Activated naive CD4-positive, alpha-beta T cell treated with anti-CD3 and anti-CD28 coated beads, Interleukin-2, amount 50 U/mL, for 16 hours (primary cell): ENCODE measurements at places on chromosomes 5 and 9.

DNA sequence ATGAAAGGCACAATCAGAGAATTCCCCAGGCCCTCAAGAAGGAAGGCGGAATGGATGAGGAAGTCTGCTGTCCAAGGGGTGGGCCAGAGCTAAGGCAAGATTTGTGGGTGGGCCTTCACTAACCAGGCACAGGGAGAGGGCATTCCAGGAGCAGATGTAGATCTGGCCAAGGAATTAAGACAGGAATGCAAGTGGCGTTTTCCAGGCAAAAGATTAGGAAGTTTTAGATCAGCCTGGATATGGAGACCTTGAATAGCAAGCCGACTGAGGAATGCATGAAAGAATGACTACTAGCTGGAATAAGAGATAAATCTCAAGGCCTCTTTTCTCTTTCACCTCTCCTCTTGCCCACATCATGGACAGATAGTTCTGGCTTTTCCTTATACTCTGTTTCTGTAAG is 68.5 kb downstream of the GHR start:
- no peak for DNase-seq

DNA sequence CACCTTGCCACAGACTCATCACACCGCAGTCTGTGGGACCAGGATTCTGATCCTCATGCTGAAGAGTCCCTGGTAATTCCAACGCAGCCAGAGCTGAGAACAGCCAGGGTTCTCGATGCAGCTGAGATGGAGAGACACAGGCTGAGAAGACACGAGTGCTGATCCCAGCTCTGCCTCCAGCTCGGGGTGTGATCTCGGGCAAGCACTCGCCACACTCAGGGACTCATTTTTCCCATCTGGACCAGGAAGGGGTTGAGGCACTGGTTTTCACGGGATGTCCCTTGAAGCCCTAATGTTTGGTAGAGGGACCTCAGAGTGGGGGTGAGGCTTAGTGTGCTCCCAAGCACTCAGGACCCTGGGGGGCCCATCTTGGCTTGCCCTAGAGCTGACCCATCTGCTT is 200.4 kb downstream of the CDK5RAP2 start:
- no peak for DNase-seq

DNA sequence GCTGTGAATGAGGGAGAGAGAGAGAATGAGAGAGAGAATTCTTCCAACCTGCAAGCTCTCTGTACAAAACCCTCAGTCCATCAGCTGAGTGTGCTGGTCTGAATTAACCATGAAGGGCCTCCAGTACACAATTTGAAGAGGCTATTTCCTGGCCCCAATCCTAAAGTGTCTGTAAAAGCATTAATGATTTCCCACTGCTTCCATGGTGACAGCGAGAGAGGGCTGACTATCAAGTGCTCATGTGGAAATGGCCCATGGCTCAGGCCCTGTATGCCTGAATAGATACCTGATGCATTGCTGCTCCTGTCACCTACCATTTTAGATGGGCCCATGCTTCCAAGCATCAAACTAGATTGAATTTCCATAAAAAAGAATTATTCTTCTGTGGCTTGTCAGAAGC is 592.4 kb downstream of the KIF4B start:
- DNase-seq = no peak

GRCh38 chr9:98902925-98903324 is 40.8 kb upstream of the COL15A1 start:
- DNase-seq = no peak

- DNase-seq = no peak
These were observed 103.8 kb upstream of the PTGER4 start for GRCh38 chr5:40575921-40576320.

DNA sequence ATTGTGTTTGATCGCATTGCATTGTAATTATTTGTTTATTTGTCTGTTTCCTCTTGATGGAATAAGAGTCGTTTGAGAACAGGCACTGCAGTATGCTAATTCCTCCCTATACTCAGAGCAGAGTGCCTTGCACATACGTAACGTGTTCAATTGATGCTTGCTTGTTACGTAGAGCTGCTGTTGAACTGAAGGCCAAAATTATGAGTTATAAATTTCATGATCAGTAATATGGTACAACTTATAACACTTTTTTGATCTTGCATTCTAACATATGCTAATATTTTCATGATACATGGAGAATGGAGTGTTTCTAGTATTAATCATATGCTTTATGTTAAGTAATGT is 26.5 kb upstream of the LIFR start:
- no peak for DNase-seq

GRCh38 chr5:16733331-16734006 is 116.7 kb upstream of the RETREG1 start:
- no peak for DNase-seq

DNA sequence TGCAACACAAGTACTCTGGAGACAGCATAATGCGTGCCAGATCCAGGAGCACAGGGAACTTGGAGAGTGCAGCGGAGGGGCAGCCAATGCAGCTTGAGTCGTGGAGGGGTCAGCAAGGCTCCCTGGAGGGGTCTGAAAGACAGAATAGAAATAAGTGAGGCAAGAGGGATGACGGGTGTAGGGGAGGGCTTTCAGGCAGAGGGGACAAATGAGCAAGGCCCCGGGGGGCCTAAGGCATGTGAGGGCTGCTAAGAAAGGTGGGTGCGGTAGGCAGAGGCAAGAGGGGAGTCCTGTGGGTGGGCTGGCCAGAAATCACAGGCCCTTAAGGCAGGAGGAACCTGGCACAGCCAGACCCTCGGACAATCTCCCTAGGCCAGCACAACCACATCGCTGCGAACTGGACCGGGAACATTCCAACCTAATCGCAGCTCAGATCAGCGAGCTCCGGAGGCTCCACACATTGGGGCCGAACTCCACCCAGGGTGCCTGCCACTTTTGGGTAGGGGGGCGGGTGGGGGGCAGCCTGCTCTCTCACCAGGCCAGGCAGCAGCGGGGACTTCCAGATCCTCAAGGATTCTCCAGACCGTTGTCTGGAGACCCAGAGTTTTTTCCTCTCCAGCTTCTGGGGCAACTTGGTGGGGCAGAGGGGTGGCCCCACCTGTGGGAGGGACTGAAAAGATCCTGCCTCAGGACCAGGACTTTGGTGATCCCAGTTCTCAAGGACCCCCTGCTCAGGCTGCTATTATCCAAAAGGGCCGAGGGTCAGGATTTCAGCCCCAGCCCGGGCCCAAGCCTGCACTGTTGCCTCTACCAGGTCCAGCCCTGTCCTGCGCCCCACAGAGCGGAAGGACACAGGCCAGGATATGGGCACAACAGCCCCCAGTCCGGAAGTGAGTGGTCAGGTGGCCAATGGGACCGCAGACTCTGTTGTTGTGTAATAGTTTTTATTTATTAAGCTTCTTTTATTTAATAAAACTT is 22.7 kb upstream of the CYSTM1 start:
- no peak for DNase-seq

- no peak for DNase-seq
These were observed 48.3 kb upstream of the SPATA31E1 start for GRCh38 chr9:87834357-87834756.

GRCh38 chr5:168186289-168187074 is 105.0 kb upstream of the WWC1 start:
- DNase-seq = no peak

GRCh38 chr5:171444582-171444981 is 25.1 kb downstream of the FGF18 start:
- no peak for DNase-seq

- DNase-seq = no peak
These were observed 540.6 kb downstream of the EBF1 start for GRCh38 chr5:158559066-158559465.

DNA sequence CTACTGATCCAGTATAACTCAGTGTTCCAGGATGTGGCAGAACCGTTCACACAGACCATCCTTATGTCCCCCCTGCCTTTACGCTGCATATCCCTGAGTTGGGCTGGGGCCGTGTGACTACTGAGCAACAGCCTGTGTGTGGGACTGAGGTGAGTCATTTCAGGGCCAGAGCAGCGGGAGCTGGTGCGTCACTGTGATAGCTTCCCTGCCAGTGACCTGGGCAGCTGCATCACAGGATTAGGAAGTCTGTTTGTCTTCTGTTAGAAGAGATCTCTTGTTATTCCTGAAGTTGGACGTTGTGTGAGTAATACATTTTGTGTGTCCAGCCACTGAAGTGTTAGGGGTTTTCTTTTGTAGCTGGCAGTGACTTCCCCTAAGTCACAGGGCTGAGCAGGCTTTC is 35.6 kb downstream of the TPPP start:
- no peak for DNase-seq

- no peak for DNase-seq
These were observed 505.3 kb downstream of the ARHGEF28 start for GRCh38 chr5:74131250-74131649.

- no peak for DNase-seq
These were observed 288.7 kb downstream of the FANCC start for GRCh38 chr9:95028853-95029219.

- no peak for DNase-seq
These were observed 33.5 kb upstream of the EGFL7 start for GRCh38 chr9:136629001-136629878.

DNA sequence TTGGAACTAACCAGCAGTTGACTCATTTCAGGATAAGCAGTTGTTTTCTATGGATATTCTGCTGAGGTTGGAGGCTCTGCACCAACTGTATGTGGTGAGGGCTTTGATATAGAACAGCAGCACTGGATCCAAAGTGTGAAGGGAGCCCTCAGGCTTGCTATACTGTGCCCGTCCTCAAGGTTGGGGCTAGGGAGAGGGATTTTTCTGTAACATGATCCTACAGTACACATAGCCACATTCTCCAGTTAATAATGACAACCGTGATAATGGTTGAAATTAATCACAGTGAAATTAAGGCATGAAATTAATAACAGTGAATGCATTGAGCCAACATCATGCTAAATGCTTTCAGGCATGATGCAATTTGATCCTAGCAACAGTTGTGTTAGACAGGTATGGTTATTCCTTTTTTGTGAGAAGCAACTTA is 36.7 kb downstream of the ARHGAP26 start:
- DNase-seq = no peak

GRCh38 chr5:39616131-39616530 is 191.4 kb upstream of the DAB2 start:
- DNase-seq = no peak

DNA sequence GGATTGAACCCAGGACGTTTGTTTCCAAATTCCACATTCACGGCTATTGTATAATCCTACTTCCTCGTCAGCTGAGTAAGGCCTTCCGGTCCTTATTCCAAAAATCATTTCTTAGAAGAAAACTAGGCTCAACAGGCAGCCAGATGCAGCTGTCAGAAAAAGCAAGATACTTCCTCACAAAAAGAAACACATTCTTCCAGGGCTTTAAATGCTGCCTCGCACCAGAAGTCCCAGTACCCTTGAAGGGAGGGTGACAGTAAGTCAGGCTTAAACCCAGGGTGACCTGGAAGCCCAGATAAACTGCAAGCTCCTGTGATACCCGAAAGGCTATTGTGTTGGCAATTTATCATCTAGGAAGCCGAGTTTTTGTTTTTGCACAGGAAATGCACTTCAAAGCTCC is 414.0 kb downstream of the NFIB start:
- no peak for DNase-seq

GRCh38 chr9:130661451-130662098 is 2.8 kb upstream of the PRDM12 start:
- no peak for DNase-seq

GRCh38 chr9:130668659-130669058 is 4.3 kb downstream of the PRDM12 start:
- no peak for DNase-seq

- peak; percentile 49 for DNase-seq
These were observed 4.1 kb downstream of the RPL7A start for GRCh38 chr9:133351908-133352634.

GRCh38 chr9:96203867-96204501 is 98.0 kb downstream of the HSD17B3 start:
- no peak for DNase-seq

GRCh38 chr5:1995491-1995890 is 112.8 kb upstream of the IRX4 start:
- DNase-seq = no peak

- no peak for DNase-seq
These were observed 2.8 kb downstream of the IL6ST start for GRCh38 chr5:55991768-55992486.

DNA sequence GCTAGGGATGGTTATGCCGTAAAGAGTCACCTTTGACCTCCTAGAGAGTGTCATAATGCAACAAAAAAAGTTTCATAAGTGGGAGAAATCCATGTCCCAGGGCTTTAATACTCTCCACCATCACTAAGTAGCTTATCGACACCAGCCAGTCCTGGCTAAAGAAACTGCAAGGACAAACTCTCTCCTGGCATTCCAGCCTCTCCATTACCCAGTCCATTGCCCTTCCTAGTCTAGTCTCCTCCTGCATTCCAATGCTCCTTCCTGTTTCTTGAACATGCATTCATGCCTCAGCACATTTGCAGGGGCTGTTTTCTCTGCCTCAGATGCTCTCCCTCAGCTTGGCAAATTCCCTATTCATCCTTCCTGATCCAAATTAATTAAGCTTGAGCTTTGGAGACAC is 364.1 kb downstream of the BRINP1 start:
- no peak for DNase-seq

DNA sequence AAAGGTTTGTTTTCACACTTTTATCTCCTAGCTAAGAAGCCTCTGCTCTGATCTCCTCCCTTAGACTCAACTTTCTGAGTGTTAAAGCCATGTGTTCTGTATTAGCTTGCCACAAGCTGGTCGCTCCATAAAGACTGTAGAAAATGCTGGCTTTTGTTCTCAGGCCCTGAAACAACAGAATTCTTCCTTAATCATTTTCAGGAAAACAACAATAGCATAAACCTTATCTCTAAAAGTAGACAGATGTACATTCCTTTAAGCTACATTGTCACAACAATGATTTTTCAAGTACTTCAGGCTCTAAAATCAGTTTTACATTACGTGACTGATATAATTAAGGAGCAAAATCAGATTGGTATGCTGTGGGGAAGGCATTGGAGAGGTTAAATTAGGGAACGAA is 41.9 kb downstream of the VCAN start:
- no peak for DNase-seq

DNA sequence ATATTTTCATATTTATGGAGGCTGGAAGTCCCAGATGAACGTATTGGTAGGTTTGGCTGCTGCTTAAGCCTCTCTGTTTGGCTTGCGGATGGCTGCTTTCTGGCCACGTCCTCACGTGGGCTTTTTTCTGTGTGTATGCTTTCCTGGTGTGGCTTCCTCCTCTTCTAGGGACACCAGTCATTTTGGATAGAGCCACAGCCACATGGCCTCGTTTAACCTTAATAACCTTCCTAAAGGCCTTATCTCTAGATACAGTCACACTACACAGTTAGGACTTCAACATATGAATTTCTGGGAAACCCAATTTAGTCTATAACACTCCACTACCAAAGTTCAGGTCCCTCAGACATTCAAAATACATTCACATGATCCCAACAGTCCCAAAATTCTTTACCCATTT is 26.9 kb downstream of the NUTM2F start:
- no peak for DNase-seq

DNA sequence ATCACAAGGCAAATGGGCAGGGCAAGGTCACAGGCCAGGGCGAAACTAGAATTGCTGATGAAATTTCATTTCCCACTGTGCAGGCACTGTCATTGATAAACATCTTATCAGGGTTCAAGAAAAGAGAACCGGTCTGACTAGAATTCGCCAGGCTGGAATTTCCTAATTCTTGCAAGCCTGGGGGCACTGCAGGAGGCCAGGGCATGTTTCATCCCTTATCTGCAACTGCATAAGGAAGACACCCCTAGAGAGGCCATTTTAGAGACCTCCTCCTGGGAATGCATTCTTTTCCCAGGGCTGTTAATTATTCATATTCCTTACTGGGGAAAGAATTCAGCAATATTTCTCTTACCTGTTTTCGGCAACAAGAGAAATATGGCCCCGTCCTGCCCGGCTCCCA is 266.2 kb upstream of the CYLC2 start:
- no peak for DNase-seq

GRCh38 chr9:128003966-128004604 is 23.3 kb upstream of the EEIG1 start:
- DNase-seq = no peak
